Endothelial cell (in vitro differentiated cells): ENCODE measurements at places on chromosomes 6 and 20. TPM values are rescaled to one million over a fixed set of nuclear protein-coding genes. Genes with fewer than 3 reads are reported as not detected.
A peak's percentile ranks its signal among the peaks of the same experiment; 100 is the strongest.

DNA sequence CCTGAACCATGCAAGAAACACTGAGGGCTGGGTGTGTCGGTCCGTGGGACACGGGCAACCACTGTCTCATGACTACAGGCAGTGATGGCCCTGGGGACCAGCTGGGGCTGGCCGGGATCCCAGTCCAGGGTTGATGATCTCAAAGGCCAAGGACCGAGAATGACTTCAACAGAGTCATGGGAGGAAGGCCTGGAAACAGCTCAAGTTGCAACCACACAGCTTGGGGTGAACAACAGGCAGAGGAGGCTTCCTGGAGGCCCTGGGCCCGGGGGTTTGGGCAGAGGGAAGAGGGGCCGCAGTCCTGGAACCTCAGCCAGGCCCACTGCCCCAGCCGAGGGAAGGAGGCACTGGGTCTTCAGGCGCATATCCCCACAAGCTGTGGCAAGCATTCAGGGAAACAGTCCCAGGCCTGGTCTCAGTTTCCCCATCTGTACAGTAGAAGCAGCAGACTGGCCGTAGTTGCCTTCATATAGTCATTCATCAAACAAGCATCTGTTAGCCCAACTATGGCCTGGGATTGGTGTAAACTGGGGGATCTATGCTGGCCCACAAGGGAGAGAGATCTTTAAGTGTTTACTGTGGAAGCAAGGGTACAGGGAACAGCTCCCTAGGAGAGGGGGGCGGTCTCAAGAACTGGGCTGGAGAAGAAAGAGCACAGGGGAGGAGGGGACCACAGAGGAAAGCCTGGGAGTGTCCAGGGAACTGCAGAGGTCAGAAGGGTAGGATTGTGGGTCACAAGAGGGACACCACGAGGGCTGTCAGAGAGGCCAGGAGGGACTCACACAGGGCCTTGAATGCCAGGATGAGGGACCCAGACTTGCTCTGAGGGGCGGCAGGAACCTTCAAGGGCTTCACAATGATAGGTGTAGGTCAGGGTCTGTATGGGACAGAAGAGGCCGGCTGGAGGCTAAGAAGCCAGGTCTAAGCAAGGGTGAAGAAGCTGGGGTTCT is 2.1 kb downstream of the MYL9 start:
- DNase-seq = no peak

DNA sequence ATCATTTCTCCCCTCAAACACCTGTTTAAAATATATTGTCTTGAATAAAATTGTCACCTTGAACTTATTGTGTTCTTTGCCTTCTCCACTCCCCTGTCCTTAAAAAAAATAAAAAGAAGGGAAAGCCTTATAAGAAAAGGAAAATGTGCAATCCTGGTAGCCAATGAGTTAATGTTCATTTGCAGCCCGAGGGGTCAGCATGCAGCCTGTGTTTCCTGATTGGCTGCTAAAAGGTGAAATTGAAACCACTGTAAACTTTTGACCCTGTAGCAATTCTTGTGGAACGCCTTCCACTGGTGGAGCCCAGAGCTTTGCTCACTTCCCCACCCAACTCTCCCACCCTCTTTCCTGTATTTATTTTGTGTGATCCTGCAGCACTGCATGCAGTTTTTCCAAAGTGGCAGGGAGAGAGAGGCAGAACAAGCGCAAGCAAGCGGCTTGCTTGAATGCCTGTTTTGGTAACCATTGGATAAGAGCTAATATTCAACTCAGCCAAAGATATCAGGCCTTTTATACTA is 74.9 kb downstream of the NCOA3 start:
- peak; percentile 31 for DNase-seq

DNA sequence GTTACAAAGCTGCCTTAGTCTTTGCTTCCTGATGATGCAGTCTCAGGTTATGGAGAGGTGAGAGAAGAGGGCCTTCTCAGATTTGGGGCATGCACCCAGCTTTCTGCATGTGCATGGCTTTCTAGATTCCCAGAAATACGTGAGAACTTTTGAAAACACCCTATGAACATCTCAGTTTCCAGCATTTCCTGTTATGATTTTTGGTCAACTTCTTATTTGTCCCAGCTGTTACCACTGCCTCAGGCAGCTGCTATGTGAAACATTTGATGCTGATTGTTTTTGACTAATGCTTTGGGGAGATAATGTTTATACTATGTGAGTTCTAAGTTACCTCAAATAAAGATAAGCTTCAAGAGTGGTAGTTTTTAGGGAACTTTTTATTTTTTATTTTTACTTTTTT is 9.5 kb upstream of the SNAP25 start:
- DNase-seq = no peak

GRCh38 chr20:52565614-52566013 is 374.0 kb upstream of the ZFP64 start:
- no peak for DNase-seq

GRCh38 chr20:44020406-44021148 is 105.9 kb downstream of the TOX2 start:
- no peak for DNase-seq

The SNHG17 gene
- 18.0 TPM for total RNA-seq

- DNase-seq = no peak
Measured at GRCh38 chr6:44064089-44064947, 62.9 kb downstream of the MRPL14 start.

GRCh38 chr20:51237791-51238190 is 214.9 kb upstream of the KCNG1 start:
- no peak for DNase-seq

The OR12D3 gene
- not detected for total RNA-seq

GRCh38 chr20:1891263-1892118 is 3.7 kb upstream of the SIRPA start:
- DNase-seq = no peak

The ERVFRD-1 gene
- total RNA-seq = not detected

The EDN1 gene
- total RNA-seq = 8.3 TPM

GRCh38 chr20:44271915-44272663 is 25.0 kb downstream of the GDAP1L1 start:
- peak; percentile 19 for DNase-seq
